Cardiac muscle cell (in vitro differentiated cells and primary cell): ENCODE measurements at places on chromosomes 2 and 18. TPM values are rescaled to one million over a fixed set of nuclear protein-coding genes. Genes with fewer than 3 reads are reported as not detected.
A peak's percentile ranks its signal among the peaks of the same experiment; 100 is the strongest.

The MARCHF4 gene
- polyA plus RNA-seq = not detected in 2 replicates

The PROKR1 gene
- polyA plus RNA-seq = not detected in 2 replicates

The CEP76 gene
- 8.2 and 16.7 TPM in 2 replicates for polyA plus RNA-seq

The DGUOK gene
- polyA plus RNA-seq = 127 and 130 TPM in 2 replicates

The CENPA gene
- 5.1 and 51.8 TPM in 2 replicates for polyA plus RNA-seq

The SEMA4C gene
- 27.9 and 31.1 TPM in 2 replicates for polyA plus RNA-seq

DNA sequence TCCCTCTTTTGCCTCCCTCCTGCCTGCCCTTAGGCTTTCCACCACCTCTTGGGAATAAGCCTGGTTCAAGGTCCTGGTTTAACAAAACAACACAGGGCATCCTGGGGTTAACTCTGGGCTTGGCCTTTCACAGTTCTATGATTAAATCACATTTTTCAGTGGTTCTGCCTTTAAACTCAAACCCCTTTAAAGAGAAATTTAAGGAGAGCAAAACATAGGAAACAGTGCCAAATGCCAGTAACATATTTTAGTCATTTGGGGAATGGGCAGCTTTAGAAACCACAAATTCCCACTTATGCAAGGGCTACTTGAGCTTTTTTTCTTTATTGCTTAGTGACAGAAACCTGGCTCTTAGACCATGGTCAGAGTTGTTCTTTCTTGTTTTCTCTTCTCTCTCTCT is 112.2 kb upstream of the FZD5 start:
- no peak for DNase-seq

- DNase-seq = no peak
Measured at GRCh38 chr2:192551760-192552159, 357.0 kb upstream of the TMEFF2 start.

DNA sequence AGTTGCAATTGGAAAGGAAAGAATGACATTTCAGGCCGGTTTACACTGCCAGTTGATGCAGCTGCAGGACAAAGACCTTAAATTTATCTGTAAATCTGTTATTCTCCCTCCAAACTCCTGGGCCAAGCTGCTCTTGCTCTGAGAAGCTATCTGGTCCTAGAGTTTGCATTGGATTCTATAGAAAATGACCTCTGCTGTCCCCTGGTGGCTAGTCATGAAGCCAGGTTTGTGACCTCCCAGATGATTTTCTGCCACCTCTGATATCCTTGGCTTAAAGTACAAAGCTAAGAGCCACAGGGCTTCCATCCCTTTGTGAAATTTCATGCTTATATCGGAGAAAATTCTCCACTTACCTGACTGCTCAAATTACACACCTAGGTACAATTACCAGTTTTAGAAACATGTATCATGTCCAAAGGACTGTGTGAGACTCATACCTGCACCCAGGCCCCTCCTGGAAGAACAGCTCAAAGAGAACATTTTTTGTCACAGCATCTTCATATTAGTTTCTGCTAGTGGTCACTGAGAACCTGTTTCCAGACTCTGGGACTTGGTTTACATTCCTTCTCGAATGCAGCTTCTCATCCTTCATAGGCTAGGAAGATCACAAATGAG is 28.9 kb upstream of the IER3IP1 start:
- DNase-seq = peak; percentile 60

GRCh38 chr18:47062471-47062870 is 27.1 kb upstream of the ELOA2 start:
- no peak for DNase-seq

DNA sequence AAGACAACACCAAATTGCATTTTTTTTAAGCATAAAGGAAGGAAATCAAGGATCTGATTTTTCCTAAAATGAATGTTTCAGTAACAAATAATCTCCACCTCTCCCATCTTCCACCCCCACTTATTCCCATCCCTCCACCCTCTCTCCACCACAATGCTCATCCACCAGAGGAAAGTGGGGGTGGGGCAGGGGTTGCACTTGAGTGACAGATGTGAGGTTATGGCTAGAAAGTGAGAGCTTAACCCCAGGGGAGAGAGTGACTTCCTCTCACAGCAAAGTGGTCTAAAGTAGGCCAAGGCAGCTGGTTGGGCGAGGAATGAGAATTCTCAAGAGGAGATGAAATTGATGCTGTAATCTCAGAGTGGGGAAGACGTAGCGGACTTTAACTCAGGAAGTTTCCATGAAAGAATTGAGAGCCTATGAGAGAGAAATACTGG is 104.7 kb downstream of the HNRNPLL start:
- no peak for DNase-seq

DNA sequence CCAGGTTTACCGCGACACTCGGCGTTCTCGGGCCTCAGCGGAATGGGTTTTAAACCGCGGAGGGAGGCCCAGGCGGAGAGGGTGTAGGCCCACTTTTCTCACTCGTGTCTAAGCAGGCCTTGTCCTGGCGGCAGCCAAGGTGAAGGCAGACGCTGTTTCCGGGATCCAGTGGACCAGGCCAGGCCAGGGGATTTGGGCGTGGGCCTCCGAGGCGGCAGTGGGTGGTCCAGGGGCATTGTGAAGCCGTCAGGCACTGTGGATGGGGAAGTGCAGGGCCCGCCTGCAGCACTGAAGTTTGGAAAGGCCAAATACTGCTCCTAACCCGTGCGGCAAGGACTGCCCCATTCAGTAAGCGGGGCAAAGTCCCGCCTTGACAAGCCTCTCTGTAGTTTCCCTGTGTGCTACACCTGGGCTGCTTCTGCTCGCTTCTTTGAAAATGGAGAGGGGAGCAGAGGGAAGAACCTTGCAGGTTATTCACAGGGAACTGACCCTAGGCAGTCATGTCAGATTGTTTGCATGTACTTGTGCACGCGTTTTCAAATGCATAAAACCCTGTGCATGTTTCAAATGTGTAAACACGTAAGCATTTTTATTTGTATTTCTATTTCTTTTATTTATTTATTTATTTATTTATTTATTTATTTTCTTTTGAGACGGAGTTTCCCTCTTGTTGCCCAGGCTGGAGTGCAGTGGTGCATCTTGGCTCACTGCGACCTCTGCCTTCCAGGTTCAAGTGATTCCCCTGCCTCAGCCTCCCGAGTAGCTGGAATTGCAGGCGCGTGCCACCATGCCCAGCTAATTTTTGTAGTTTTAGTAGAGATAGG is 7.5 kb upstream of the DLX2 start:
- no peak for DNase-seq

- DNase-seq = no peak
Measured at GRCh38 chr2:72008608-72009007, 139.1 kb downstream of the CYP26B1 start.

DNA sequence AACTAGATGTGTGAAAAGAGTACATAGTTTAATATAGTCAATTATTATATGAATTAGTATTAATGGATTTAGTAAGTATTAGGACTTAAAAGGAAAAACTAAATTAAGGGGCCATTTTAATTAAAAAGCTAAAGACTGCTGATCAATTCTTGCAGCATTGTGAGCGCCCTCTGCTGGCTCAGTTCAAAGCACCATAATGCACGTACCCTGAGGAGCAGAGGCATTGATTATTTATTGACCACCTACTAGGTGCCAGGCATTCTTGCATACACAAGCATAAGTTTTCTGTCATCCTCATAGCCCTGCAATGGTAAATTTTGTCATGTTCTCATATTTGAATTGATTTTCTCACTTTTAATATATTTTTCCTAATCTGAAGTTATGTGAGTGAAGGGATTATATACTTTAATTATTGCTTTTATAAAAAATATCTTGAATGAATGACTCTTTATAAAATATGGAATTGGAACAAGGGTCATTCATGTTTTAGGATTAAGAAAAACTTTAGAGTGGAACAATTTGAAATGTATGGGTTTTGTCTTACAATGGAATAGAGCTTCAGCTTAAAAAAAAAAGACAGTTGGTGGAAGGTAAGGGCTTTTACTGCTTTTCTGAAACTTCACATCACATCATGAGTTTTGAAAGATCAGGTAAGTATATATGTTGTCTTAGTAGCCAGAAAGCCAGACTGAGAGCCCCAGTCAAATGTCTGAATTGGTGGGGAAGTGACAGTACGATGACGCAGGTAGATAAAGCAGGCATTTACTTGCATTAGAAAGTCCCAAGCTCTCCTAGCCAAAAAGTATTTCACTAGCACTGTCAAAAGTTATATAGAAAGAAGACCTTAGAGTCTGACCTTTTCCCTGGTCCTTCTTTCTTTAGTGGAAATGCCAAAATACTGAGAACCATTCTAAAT is 9.7 kb downstream of the ITGA4 start:
- DNase-seq = peak; percentile 65

DNA sequence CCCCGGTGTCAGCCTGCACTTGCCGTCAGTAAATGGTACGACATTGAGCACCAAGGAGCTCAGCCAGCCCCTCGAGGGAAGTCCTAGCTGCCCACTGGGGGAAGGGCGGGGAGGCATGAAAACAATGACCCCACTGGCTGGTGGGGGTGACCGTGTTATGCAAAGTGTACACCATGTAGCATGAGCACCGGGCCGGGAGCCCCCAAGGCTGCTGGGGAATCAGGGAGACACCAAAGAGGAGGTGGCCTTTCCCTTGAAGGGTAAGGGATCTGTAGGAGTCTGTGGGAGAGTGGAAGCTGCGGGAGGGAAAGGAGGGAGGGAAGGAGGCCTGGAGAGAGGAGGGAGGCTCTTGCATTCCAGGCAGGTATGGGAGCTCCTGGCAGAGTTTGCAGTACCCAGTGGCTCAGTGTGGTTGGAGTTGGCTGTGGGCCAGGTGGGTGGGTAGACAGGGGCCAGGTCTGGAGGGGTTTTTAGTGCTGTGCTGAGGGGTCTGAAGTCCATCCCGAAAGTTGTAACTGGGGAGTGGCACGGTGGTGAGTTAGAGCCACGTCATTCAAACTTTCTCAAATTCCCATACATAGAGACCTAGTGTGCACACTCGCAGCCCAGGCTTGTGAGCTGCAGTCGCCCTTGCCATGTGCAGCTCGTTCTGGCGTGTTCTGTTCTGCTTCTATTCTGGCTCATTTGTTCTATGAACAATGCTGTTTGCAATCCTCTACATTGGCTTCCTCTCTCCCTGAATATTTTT is 22.4 kb downstream of the RRM2 start:
- no peak for DNase-seq

DNA sequence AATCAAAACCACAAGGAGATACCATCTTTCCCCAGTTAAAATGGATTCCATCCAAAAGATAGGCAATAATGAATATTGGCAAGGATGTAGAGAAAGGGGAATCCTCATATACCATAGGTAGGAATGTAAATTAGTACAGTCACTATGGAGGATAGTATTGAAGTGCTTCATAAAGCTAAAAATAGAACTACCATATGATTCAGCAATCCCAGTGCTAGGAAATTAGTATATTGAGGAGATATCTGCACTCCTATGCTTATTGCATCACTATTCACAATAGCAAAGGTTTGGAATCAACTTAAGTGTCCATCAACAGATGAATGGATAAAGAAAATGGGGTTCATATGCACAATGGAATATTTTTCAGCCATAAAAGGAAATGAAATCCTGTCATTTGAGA is 251.2 kb downstream of the ZNF804A start:
- DNase-seq = no peak

GRCh38 chr18:65631766-65632165 is 119.0 kb upstream of the CDH7 start:
- DNase-seq = no peak

- DNase-seq = no peak
Measured at GRCh38 chr18:8821083-8821465, 115.7 kb downstream of the MTCL1 start.
